GDM1 (cell line): ENCODE measurements at places on chromosomes 2 and 18.

DNA sequence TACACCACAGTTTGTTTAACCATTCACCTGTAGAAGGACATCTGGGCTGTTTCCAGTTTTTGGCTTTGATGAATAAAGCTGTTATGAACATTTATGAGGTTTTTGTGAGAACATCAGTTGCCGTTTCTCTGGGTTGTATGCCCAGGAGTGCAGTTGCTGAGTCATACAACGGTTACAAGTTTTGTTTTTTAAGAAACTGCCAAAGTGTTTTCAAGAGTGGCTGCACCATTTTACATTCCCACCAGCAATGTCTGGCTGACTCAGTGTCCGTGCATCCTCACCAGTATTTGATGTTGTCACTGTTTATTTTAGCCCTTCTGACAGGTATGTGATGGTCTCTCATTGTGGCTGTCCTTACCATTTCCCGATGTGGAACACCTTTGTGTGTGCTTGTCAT, 48.0 kb upstream of the GPR17 start:
- DNase-seq, result no peak

DNA sequence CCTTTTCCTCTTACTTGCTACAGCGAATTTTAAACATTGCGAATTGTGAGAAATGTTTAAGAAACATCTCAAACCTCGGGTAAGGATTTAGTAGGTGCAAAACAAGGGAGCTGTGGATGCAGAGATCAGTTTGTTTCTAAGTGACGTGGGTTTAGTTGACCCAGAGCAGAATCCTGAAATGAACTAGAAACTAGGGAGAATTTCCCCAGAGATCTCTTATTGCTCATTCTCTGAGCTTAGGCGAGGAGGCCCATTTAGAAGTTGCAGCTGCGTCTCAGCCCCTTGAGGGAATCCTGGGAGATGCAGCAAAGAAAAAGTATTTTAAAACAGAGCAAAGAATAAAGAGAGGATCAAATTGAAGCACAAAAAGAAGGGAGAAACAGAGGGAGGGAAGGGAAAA, 29.3 kb downstream of the FAM124B start:
- no peak for DNase-seq

DNA sequence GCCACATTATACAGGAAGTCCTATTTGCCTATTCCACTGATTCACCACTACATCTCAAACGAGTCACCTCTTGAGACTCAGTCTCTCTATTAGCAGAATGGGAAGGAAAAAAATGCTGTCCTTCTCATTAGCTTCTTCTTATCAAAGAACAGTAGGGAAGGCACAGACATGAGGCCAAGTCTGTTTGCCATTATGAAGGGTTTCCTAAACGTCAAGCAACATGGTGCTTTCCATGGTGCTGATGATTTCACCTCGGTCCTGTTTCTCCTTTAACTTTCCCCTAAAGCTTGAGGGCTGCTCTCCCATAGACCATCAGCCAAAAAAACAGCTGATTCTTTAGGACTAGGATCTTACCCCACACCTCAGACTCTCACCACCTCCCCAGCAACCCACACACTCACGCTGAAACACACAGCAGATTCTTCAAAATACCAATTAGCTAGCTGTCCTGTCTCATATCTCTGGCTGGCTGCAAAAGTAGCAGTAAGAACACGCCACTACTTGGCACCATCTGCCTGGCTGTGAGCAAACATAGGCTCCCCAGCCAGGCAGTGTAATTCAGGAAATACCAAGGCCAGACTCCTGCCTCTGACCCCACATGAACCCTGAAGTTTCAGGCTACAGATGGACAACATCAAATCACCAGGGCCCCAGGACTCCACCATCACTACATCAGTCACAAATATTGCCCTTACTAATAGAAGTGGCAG, 30.5 kb downstream of the GALNT14 start:
- no peak for DNase-seq

DNA sequence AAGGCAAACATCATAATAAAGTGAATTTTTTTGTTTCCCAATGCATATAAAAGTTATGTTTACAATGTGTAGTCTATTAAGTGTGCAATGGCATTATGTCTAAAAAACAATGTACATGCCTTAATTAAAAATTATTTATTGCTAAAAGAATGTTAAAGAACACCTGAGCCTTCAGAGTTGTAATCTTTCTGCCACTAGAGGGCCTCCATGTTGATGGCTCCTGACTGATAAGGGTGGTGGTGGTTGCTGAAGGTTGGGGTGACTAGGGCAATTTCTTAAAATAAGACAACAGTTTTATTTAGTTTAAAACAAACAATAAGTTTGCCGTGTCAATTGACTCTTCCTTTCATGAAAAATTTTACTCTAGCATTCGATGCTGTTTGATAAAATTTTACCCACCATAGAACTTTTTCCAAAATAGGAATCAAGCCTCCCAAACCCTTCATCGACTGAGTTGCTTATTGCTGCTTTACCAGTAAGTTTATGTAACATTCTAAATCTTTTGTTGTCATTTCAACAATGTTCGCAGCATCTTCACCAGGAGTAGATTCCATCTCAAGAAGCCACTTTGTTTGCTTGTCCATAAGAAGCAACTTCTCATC, 32.3 kb downstream of the MAP3K2 start:
- no peak for DNase-seq

DNA sequence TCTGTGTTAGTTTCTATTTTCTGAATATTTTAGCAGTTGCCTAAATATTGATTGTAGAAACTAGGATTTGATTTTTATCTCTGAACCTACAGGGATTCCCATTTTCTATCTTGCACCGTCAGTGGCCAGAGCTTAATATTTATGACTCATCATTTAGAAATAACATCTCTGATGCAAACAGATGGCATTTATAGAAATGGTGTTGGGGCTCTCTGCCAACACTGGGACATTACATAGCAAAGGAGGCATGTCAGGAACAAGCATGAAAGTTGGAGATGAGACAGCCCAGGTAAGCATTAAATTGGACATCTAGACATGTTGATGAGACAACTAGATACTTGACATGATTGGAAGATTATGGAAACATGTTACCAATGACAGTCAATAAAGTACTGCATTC, 165.3 kb upstream of the SYT4 start:
- DNase-seq, result no peak

DNA sequence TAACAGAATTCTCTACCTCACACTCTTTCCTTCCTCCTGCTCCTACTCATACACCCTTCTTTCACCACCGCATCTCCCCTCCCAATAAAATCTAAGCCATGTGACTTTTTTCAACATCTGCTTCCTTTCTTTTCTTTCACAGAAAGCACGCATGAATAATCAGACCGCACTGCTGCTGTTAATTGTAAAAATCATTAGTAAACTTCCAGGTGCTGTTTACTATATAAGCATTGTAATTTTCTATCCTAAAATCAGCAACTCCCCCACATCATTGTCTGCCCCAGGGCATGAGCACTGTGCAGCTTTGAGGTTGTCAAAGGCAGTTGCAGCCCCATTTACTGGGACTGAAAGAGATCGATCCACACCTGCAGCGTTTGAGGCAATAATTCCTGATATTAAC, 782.6 kb upstream of the ID2 start:
- no peak for DNase-seq

DNA sequence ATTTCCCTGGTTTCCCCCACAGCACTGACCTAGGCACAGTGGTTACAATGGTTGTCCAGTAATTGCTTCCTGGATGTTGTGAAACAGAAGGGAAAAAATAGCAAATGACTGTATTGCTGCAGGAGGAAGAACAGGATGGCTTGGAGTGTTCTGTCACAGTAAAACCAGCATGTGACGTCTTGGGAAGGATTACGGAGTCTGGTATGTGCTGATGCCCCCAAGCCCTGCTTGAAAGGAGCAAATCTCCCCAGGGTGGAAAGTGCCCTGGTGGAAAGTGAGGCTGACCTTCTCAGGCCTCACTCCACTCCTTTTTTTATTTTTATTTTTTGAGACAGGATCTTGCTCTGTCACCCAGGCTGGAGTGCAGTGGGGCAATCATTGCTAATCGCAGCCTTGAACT, 7.8 kb downstream of the RAB11FIP5 start:
- DNase-seq, result no peak

GRCh38 chr2:179302764-179303571, 38.3 kb upstream of the SESTD1 start:
- no peak for DNase-seq

GRCh38 chr2:40477361-40477760, 25.5 kb upstream of the SLC8A1 start:
- DNase-seq, result no peak

DNA sequence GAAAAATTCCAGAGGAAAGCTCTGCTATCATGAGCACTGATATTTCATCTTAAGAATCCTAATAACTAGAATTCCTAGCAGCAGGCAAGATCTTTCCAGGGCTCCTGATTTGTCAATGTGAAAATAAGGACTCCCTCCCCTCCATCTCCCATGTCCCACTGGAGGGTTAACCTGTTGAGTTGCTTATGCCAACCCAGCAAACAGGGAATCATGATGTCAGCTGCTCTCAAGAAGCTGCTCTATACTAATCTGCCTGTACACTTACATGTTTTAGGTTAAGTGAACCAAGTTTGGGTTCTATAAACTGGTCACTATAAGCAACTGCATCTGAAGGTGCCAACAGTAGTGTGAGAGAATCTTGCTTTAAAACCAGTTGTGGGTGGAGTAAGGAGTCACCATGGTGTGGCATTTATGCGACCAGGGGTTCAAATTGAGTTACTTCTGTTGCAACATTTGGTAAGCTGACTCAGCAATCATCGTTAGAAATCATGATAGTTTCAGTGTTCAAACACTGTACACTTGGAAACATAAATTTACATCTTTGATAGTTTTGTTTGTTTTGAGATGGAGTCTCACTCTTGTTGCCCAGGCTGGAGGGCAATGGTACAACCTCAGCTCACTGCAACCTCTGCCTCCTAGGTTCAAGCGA, 53.4 kb downstream of the STK25 start:
- DNase-seq, result no peak

DNA sequence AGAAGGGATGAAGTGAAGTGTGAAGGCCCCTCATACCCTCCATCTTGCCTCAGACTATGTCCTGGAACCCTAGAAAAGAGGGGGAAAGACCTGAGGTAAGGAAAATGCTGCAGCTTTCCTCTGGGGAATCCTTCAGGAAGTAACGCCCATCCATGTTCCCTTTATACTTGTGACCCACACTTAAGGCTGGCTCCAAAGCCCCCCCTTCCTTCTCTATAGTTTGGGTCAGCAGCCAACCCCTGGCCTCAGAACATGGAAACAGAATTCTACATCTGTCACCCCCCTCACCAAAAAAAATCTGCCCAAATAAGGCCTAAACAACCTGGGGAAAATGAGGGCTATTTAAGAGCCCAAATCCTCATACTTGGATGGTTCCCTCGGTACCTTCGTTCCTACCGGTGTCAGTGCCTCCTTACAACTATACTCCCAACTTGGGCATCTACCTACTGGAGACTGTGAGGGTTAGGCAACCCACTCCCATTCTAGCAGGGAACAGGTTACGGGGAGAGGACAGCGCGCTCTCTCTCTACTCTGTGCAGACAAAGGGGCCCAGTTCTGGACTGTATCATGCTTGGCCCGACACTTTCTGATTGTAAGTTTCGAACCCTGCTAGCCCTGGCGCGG, 689 bp downstream of the OST4 start:
- DNase-seq, result no peak

DNA sequence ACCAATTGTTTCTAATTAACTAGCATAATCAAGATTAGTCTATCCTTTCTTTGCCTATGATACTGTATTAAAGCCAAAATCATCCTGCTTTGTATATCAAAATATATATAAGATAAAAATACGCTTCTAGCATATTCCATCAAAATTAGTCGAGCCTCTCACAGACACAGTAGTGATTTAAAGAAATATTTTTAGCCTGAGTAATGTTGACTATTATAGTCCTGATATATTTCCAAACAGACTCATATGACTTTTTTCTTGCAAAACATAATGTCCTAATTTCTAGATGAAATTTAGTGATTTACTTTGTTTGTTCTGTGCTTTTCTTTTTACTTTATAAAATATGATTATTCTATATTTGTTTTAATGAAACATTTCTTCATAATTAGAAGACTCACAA, 30.9 kb downstream of the FAP start:
- no peak for DNase-seq

- DNase-seq, result no peak
These were observed 30.5 kb downstream of the PDK1 start for GRCh38 chr2:172586245-172586891.

GRCh38 chr2:28623582-28624405, 127.8 kb upstream of the PPP1CB start:
- no peak for DNase-seq

DNA sequence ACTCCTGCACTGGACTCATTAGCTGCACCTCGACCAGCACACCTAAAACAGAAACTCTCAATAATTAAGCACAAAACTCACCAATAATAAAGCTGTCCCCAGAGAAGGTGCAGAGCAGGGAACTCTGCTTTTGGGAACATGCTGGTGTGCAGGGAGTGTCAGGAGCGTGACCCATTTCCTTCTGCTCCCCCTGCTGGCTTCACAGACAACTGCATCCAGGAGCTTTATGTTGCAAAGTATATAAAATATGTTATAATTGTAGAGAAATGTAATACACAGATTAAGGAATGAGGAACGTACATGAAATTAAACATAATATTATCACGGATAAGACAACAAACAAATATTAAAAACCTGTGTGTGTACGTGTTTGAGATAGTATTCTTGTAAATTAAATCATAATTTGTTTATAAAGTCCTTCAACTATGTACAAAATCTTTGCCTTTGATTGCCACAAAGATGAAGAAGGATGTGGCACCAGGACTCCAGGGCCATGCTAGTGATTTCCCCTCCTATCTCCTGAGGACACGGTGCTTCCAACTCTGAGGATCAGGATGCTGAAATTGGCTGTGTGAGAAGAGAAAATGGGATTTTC, 68.6 kb upstream of the MAL start:
- DNase-seq, result no peak

DNA sequence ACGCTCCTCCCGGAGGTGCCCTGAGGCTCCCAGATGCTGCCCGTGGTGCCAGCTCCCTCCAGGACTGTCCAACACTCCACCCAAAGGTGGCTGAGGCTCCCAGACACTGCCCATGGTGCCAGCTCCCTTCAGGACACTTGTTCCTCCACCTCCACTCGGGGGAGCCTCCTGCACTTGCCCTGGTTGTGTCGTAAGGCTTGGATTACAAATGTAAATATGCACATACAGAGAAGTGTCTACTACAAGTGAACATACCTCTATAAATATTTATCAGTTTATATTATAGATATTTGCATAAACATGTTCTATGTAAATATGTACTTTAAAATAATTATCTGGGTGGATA, 143.3 kb downstream of the PXDN start:
- DNase-seq, result no peak

DNA sequence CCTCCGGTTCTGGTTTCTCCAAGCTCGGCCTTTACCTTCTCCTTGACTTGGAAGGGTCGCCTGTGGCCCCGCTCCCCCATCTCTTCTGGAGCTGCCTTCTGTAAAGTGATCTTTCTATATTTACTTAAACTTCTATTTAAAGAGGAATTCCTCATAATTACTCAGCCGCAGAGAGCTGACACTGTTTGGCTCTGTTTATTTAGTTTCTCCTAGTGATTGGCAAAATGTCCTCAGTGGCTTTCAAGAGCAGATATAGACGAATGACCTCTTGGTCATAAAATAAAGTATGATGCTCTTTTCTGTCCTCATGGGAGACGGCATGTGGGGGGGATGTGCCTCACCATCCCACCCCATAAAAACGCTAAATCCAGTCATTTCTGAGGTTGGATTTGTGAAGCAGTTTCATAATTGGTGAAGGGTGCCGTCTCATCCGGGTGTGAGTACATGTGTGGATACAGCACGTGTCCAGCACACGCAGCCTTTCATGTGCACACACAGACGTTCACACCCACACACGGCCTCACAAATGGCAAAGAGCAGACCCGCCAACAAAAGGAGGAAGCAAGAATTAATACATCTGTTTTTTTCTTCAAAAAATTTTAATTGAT, 43.4 kb upstream of the SMAD7 start:
- no peak for DNase-seq

GRCh38 chr18:10304853-10305252, 149.6 kb upstream of the APCDD1 start:
- no peak for DNase-seq
